Hindlimb muscle (tissue), 1 donor: ENCODE measurements at places on chromosomes 4 and X. TPM values are rescaled to one million over a fixed set of nuclear protein-coding genes. Genes with fewer than 3 reads are reported as not detected.

- DNase-seq = no peak
Observed at GRCh38 chr4:4720646-4721045, 138.8 kb upstream of the MSX1 start.

- no peak for DNase-seq
Observed at GRCh38 chr4:169627307-169627706, 6.9 kb downstream of the CLCN3 start.

DNA sequence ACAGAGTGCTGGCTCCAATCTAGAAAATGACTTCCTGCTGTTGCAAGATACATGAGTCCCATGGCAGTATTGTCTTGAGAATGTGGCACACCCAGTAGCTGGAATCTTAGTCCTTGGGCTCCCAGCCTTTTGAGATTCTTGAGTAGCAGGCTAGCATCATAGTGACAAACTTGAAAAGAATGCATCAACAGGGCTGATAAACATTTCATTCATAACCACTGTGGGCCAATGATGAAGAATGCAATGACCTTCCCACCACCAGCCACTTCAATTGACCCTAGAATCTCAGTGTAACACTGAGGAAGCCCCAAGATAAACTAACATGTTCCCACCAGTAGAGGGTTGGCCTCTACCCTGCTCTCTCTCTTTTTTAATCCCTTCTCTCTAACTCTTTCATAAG lies 329.3 kb downstream of the GBA3 start:
- DNase-seq = no peak

DNA sequence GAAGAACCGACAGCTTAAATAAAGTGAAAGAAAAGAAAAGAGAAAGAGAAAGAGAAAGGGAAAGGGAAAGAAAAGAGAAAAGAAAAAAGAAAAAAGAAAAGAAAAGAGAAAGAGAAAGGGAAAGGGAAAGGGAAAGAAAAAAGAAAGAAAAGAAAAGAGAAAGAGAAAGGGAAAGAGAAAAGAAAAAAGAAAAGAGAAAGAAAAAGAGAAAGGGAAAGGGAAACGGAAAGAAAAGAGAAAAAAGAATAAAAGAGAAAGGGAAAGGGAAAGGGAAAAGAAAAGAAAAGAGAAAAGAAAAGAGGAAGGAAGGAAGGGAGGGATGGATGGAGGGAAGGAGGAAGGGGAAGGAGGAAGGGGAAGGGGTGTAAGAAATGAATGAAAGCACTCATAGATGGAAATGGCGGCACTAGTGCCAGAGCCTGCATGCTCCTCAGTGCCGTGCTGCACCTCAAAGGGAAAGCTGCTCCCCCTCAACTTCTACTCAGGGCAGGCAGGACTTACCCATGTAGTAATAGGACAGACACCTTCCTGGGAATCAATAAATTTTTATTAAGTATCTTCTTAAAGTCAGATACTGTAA lies 70.7 kb downstream of the AFAP1 start:
- no peak for DNase-seq

DNA sequence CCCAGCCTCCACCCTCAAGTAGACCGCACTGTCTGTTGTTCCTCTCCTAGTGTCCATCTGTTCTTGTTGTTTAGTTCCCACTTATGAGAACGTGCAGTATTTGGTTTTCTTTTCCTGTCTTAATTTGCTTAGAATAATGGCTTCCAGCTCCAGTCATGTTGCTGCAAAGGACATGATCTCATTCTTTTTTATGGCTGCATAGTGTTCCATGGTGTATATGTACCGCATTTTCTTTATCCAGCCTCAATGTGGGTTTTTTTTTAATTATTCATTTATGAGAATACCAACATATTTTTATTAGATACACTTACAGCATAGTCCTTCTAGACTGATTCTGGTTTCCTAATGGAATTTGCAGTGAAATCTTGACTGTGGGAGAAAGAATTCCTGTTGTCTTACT lies 1.3 kb downstream of the VMA21 start:
- DNase-seq = no peak

DNA sequence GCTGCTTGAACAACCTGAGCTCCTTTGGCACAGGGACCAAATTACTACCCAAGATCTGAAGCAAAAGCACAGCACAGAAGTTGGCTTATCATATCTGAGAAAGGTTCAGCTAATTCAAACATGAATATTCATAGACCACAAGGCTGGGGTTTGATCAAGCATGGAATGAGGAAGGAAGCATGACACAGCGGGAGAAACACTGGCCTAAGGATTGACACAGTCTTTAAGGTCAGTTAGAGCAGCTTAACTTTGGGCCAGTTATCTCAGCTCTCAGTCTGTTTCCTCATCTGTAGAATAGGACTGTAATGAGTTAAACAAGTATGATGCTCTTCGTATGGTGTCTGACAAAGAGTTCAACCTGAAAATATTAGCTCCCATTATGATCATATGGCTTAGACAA lies 88.5 kb upstream of the CBR4 start:
- DNase-seq = no peak

GRCh38 chr4:73309211-73309610 lies 50.6 kb upstream of the ANKRD17 start:
- DNase-seq = no peak

DNA sequence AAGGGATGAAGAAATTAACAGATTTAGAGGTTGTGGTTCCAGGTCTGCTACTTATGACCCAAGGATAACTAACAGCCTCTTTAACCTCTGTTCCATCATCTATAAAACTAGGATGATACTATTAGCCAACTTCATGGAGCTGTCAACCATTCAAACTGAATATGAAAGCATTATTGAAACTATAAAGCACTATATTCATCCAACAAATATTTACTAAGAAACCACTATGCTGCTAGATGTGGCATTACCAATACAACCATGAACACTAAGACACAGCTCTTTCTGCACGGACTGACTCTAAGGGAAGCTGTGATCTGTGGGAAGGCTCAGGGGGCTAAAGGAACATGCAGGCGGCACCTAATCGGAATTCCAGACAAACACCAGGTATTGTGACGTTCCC lies 66.0 kb downstream of the APBB2 start:
- DNase-seq = no peak

DNA sequence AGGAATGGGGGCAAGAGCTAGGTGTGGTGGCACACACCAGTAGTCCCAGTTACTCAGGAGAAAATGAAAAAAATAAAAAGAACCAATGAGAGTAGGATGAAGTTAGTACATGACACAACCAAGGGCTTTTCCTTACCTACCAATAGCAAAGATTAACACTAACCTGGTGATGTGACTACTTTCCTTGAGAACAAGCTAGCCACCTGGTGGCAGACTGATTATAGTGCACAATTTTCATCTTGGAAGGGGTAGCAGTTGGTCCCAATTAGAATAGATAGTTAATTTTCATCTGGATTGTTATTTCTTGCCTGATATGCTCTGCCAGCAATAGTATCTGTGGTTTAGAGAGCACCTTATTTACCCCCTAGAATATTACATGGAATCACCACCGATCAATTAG lies 1216.8 kb upstream of the PABPC4L start:
- no peak for DNase-seq

DNA sequence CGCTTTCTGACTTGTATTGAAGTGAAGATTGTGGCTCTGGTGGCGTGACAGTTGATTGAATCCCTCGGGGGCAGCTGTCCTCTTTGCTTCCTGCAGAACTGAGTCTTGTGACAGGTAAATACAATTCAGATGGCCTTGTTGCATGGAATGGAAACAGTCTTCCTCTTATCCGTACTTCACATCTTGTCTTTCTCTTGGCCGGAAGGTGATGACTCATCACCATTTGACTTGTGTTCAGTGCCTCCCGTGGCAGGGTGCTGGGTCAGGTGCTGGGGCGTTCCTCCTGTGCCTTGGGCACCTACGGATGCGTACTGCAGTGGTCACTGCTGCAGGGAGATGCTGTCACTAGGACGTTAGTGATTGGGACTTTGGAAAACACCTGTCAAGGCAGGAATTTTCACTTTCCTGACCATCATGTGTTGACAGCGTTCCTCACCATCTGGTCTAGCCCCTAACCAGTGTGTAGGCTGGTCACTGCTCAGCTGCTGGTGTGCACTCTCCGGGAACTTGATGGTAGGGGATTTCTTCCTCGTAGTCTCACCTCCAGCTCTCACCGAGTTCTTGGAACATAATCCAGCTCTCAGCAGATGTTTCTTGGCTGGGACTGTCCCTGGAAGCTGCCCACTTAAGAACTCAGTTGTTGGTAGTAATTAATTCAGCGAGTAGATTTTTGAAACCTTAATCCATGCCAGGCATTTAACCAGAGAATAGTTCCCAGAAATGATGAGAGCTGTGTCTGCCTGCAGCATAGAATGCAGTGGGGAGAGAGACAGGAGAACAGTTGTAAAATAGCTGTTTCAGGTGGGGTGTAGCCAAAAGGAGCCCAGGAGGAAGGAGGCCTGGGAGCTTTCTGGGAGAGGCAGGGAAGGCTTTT lies 7.2 kb downstream of the TBC1D14 start:
- no peak for DNase-seq

GRCh38 chr4:150068300-150068960 lies 9.8 kb upstream of the DCLK2 start:
- DNase-seq = no peak

DNA sequence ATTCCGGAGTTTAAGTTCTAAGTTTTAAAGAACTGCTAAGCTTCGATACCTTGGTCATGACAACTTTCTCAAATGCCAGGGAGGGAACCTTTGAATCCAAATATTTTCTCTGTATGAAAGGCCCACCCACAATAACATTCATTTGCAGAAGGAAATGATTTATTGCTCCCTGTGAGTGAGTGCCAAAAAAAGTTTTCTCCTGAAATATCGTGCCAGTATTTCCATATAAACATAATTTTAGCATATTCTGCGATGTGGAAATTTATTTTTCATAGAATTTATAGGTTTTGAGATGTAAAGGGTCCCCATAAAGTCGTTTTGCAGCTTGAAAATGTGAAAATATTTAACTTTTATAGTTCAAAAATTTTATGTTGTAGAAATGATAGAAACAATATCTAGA lies 53.9 kb downstream of the BMPR1B start:
- peak; percentile 26 for DNase-seq

DNA sequence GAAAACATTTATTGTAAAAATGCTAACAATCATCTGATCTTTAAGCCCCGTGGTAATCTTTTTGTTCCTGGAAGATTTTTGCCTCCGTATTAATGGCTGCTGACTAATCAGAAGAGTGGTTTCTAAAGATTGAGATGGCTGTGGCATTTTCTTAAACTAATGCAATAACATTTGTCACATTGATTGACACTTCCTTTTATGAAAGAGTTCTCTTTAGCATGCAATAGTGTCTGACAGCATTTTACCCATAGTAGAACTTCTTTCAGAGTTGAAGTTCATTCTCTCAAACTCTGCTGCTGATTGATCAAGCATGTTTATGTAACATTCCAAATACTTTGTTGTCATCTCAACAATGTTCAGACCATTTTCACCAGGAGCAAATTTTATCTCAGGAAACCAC lies 26.8 kb upstream of the UGT2B4 start:
- DNase-seq = no peak

DNA sequence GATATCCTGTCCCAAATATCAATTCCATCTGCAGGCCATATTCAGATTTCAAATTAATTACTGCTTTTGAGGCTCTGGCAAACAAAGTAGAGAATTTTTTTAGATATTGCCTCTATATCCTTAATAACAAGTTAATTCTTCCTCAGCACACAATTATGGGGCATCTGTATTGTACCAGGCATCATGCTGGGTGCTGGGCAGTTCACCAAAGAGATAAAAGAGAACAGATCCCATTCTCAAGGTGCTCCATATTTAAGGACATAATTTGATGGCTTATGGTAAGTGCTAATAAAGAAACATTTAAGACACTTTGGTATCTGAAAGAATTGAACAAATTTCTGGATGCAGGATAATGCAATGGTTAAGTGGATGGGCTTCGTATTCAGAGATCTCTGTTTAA lies 65.8 kb downstream of the SPCS3 start:
- no peak for DNase-seq

- DNase-seq = no peak
Observed at GRCh38 chrX:140318296-140318695, 186.6 kb downstream of the SOX3 start.

DNA sequence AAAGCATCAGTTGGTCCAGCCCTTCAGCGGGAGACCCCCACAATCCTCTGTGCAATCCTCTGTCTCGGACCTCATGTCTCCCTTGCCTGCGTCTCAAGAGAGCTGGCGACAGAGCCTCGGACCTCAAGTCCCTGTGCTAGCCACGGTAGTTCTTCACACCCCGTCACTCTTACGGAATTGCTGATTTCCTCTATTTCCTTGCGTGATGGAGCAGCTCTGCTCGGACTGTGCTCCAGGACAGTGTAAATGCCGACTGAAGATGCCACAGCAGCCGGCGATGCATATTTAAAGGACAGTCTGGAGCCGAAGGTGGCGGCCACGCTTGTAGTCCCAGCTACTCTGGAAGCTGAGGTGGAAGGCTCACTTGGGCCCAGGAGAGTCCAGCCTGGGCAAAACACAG lies 1.9 kb downstream of the GRK4 start:
- DNase-seq = no peak

- no peak for DNase-seq
Observed at GRCh38 chrX:9864011-9864410, 77.8 kb downstream of the SHROOM2 start.

DNA sequence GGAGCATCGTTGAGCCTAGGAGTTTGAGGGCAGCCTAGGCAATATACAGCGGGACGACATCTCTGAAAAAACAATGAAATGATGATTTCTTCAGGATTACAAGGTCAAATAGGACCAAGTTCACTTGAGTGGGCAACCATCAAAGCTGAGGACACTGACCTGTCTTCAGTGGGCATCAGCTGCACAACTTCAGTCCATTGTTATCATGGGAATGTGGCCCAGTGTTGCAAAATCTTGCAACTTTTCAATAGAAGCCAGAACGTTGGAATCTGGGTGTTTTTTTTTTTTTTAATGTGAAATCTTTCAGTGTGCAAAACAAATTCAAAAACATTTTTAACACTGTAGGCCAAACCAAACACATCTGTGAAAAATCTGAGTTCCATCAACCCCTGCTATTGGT lies 155.4 kb upstream of the PLAC1 start:
- DNase-seq = no peak

- no peak for DNase-seq
Observed at GRCh38 chr4:1487761-1488160, 81.5 kb upstream of the NKX1-1 start.

- DNase-seq = no peak
Observed at GRCh38 chrX:7307720-7308119, 159.8 kb upstream of the PUDP start.

The TRAM1L1 gene
- polyA plus RNA-seq = 3.5 TPM

The LRBA gene
- polyA plus RNA-seq = 25.7 TPM

The SH3BP2 gene
- polyA plus RNA-seq = 41.3 TPM

The DGKK gene
- polyA plus RNA-seq = not detected

The DDX53 gene
- polyA plus RNA-seq = not detected

The ARHGEF38 gene
- not detected for polyA plus RNA-seq

The PPP1R3F gene
- polyA plus RNA-seq = 10.2 TPM

The TMEM154 gene
- polyA plus RNA-seq = 0.83 TPM

The IL9R gene
- polyA plus RNA-seq = 0.32 TPM

The VEGFD gene
- polyA plus RNA-seq = 1.5 TPM
